ENCODE measurements at places on chromosomes 6 and 20.

- DNase-seq = no peak
Measured at GRCh38 chr20:20895537-20895936, 183.1 kb upstream of the RALGAPA2 start.

GRCh38 chr6:130598021-130598989 lies 228.9 kb upstream of the SMLR1 start:
- DNase-seq = no peak

GRCh38 chr6:83592770-83593394 lies 80.5 kb downstream of the PRSS35 start:
- DNase-seq = no peak

DNA sequence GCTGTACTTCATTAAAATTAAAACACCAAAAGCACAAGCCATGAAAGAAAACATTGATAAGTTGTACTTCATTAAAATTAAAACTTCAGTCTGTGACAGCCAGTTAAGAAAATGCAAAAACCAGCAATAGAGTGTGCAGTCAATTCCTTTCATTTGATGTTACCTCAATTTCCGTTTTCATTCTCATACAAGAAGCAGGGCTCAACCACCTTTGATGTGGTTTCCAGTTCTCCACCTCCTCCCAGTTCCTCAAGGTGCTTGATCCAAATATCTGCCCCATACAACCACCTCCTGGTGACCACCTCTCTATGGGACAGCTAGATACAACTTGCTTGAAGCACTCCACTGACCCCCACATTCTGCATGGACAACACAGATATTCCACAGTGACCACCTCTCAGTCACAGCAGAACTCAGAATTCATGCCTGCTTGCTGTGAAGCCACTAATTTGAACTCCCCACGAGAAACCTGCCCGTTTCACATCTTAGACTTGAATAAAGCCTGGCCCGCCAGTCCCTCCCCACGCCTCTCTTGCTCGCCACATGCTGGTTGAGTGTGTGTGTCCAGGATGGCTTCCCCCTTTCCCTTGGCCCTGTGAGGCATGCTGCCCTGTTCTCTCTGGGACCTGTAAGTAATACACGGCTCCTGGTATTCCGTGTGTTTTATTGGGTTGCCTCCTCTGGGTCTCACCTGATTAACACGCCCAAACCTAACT lies 66.1 kb downstream of the FAM50B start:
- DNase-seq = peak; percentile 4

DNA sequence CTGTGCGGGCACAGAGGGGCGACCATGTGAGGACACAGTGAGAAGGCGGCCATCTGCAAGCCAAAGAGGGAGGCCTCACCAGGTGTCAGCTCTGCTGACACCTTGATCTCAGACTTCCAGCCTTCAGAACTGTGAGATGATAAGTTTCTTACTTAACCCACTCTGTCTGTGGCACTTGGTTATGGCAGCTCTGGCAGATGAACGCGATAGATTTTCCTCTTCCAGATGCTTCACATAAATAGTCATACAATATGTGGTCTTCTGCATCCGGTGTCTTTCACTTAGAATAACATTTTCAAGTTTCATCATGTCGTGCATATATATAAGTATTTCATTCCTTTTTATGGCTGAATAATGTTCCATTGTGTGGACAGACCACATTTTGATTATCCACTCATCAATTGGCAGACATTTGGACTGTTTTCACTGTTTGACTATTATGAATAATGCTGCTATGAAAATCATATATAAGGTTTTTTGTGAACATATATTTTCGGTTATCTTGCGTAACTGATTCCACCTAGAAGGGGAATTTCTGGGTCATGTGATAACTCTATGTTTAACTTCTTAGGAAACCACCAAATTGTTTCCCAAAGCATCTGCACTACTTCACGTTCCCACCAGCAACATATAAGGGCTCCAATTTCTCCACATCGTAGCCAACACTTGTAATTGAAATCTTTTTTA lies 30.2 kb downstream of the PRR18 start:
- no peak for DNase-seq

DNA sequence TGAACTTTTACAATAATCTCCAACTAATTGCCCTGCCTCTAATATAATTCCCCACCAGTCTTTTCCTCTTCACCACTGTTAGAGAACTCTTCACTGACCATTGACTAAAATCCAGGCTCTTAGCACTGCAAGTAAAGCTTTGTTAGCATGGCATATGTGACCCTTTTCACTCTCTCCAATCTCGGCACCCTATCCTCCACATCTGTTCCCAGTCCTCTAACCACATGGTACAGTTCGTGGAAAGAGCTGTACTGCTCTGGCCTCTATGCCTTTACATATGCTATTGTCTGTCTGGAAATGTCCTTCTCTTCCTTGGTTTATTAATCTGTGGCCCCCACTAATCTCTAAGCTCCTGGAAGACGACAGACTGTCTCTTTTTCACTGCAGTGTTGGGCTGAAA lies 63.0 kb upstream of the EIF2S2 start:
- no peak for DNase-seq

GRCh38 chr6:44805238-44805846 lies 417.8 kb downstream of the CDC5L start:
- no peak for DNase-seq

DNA sequence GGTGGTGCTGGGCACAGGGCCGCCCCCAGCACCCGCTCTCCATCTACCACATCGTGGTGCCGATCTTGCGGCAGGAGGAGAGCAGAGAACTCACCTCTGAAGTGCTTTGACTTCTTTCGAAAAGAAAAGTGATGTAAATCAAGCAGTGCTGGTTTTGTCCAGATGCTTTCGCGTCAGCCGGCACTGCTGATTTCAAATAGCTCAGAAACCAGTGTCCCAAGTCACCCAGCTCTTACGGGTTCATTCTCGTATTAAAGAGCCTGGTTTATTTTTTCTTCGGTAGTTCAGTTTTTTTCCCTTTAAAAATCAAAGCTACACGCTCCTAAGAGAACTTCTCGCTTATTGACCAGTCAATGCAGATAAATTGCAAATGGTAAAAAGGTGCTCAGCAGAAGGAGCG lies 32.1 kb downstream of the MYT1 start:
- DNase-seq = no peak

DNA sequence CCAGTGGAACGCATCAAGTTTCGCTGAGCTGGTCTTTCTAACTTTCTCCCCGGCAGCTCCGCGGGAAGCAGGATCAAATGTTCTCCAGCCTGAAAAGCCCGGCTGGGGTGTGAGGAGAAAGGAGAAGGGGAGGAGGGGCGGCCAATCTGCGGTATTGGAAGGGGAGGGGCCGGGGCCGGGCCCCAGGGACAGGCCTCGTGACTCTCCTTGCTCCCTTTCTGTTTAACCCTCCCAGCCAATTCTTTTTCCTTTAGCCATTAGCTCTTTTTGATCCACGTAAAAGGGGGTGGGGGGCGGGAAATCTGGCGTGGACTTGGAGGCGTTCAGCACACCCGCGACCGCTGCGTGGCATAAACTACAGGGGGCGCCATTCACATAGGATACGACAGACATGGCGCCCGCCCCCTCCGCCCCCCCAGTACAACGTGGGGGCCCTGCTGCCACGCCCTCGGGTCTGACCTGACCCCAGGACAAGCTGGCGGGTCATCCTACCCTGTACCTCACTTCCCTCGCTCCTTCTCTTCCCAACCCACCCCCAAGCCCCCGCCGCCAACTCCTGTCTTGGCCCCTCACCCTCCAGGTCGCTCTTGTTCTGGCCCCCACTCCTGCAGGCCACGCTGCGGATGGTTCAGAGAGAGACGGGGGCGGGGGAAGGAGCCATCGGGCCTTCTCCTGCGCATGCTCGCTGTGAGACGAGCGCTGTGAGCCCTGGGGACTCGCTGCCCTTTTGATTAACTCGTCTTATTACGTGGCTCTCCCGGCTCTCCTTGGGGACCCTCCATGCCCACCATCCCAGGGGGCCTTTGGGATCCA lies 7.8 kb upstream of the MDGA1 start:
- DNase-seq = peak; percentile 62

- no peak for DNase-seq
Measured at GRCh38 chr20:37251825-37252477, 9.7 kb downstream of the GHRH start.

- no peak for DNase-seq
Measured at GRCh38 chr20:24033151-24033550, 44.6 kb upstream of the GGTLC1 start.

DNA sequence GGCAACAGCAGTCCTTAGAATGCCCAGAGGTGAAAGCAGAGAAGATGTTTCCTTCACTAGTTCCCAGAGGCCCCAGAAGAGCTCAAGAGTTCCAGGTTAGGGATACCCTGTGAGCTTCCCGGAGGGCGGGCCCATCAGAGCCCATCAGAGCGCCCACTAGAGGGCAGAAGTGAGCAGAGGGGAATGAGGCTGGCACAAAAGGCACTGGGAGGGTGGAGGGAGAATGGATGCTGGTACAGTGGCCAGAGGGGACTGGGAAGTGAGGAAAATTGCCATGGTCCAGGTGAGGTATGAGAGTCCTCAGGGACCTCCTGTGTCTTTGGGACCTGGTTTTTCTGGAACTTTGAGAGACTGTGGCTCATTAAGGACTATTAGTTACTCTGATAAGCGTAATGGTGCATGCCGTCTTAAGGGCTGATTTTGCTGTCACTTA lies 57.3 kb downstream of the LINC00237 start:
- peak; percentile 46 for DNase-seq

DNA sequence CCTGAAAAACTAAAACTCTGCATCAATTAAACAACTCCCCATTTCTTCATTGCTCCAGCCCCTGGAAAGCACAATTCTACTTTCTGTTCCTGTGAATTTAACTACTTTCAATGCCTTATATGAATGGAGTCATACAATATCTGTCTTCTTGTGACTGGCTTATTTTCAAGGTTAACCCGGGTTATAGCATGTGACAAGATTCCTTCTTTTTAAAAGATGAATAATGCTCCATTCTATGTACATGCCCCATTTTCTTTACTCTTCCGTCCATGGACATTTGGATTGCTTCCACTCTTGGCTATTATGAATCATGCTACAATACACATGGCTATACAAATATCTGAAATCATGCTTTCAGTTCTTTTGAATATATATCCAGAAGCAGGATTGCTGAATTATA lies 334.9 kb upstream of the ID4 start:
- DNase-seq = no peak

GRCh38 chr6:107987805-107988204 lies 29.8 kb upstream of the SEC63 start:
- no peak for DNase-seq

DNA sequence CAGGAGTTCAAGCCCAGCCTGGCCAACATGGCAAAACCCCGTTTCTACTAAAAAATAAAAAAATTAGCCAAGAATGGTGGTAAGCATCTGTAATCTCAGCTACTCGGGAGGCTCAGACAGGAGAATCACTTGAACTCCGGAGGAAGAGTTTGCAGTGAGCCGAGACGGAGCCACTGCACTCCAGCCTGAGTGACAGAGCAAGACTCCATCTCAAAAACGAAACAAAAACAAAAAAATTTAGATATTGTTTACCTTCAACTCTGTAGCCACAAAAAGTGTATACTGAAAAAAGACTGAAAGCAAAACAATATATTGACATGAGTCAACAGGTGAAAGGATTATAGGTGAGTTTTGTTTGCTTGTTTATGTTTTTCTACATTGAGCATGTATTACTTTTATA lies 30.6 kb upstream of the TAB2 start:
- no peak for DNase-seq

- no peak for DNase-seq
Measured at GRCh38 chr20:32572271-32572968, 12.7 kb downstream of the NOL4L start.

GRCh38 chr20:61737812-61738443 lies 327.8 kb downstream of the TAF4 start:
- DNase-seq = no peak

DNA sequence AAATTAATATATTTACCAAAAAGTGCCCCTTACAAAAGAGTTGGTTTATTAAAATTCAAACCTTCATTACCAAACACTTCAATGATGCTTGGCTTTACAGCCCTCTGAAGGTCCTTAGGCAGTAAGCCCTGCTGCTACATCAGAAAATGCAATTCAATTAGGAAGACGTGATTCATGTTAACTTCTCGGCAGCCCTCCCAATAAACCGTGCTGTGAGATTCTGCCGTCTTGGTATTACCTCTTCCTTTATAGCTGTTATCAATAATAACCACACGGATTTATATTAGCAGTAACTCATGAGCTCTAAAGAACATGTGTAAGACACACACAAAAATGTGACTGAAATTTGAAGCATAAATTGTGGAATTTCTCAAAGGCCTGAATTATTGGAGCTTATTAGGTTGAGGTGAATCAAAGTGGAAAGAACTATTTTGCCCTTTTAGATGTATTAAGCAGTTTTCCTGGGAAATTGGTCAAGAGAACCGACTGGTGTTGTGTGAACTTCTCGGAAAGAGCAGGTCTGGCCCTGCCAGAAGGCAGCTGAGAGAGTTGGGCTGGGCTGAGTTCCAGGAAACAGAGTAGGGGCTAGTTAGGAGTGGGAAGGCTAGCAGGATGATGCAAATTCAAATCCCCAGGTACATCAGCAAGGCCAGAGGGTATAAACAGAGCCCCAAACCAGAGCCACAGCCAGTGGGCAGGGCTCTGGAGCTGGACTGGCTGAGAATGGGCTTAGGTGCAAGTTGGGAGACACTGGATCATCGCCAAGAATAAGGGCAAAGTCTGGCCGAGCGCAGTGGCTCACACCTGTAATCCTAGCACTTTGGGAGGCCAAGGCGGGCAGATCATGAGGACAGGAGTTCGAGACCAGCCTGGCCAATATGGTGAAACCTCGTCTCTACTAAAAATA lies 33.1 kb downstream of the FGD2 start:
- DNase-seq = no peak

DNA sequence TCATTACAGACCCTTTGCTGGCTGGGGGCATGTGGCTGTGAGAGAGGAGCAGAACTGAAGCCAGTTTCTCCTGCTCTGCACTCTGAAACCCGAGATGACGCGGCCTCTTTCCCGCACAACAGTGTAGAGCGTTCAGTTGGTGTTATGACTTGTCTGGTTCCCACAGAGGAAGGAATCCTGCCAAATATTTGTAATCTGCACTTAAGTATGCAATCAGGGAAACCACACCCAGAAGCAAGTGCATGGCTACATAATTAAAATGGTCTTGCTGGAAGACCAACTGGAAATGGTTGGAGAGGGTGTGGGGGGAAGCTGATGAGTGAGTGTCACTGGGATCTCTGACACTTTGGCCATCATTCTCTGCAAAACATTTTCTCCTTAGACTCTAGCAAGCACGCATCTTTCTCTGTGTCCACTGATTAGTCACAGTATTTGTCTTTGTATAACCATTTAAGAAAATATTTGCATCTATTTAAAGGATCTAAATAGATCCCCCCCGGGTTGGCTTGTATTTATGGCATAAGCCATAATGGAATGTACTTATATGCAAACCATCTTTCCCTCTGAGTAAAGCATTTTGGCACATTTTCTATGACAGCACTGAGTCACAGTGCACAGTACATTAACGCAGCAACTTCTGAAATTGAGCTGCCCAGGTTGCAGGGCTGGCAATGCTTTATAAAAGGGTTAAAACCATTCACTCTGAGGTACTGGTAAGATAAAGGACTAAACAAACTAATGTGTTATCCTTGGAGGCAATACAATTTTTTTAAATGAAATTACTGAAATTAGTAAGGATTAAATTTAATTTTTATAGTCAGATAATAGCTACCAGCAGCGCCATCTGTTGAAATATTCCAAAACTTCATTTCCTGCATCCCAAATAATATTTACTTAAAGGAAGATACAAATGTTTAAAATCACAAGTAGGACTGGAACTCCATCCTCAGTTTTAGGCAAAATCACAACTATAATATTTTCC lies 76.7 kb downstream of the FOXC1 start:
- DNase-seq = no peak

GRCh38 chr6:100382031-100382430 lies 82.7 kb downstream of the SIM1 start:
- DNase-seq = no peak

Data from T-helper 9 cell (primary cell).